B cell (primary cell): ENCODE measurements at places on chromosomes 13 and 19. TPM values are rescaled to one million over a fixed set of nuclear protein-coding genes. Genes with fewer than 3 reads are reported as not detected.

CEACAM1 gene
- polyA plus RNA-seq: 5.8 and 8.8 TPM in 2 replicates

SYCN gene
- not detected in 2 replicates for polyA plus RNA-seq

GRIN2D gene
- polyA plus RNA-seq: not detected in 2 replicates

PABPC3 gene
- polyA plus RNA-seq: 0.06 and 0.16 TPM in 2 replicates

ARRDC5 gene
- polyA plus RNA-seq: 10.7 and 13.2 TPM in 2 replicates

GRK1 gene
- 0.03 TPM in 1 of 2 replicates, not detected in the other for polyA plus RNA-seq

DPF1 gene
- 0.42 TPM in 1 of 2 replicates, not detected in the other for polyA plus RNA-seq

- no peak for DNase-seq
- peaks cover 57% of the 10 kb centered on the region for H3K4me1 ChIP-seq
- H3K4me3 ChIP-seq: no peak overlapping the region
- peaks cover 82% of the 10 kb centered on the region for H3K36me3 ChIP-seq
- H3K27me3 ChIP-seq: no peaks in the 10 kb centered on the region
Measured at GRCh38 chr19:16085115-16085514, 8.8 kb downstream of the TPM4 start.

GRCh38 chr13:103676329-103676728 lies 610.1 kb upstream of the SLC10A2 start:
- H3K27me3 ChIP-seq: no peaks in the 10 kb centered on the region

- no peaks in the 10 kb centered on the region for H3K4me1 ChIP-seq
- no peaks in the 10 kb centered on the region for H3K36me3 ChIP-seq
- DNase-seq: no peak
- H3K4me3 ChIP-seq: no peak overlapping the region
- no peaks in the 10 kb centered on the region for H3K27me3 ChIP-seq
Measured at GRCh38 chr19:57305056-57305455, 15.2 kb upstream of the ZNF543 start.

- no peaks in the 10 kb centered on the region for H3K27me3 ChIP-seq
- H3K4me1 ChIP-seq: no peaks in the 10 kb centered on the region
- no peak for DNase-seq
- no peak overlapping the region for H3K4me3 ChIP-seq
- no peak overlapping the region for H3K27ac ChIP-seq
Measured at GRCh38 chr13:22596171-22596863, 584.5 kb upstream of the SGCG start.

DNA sequence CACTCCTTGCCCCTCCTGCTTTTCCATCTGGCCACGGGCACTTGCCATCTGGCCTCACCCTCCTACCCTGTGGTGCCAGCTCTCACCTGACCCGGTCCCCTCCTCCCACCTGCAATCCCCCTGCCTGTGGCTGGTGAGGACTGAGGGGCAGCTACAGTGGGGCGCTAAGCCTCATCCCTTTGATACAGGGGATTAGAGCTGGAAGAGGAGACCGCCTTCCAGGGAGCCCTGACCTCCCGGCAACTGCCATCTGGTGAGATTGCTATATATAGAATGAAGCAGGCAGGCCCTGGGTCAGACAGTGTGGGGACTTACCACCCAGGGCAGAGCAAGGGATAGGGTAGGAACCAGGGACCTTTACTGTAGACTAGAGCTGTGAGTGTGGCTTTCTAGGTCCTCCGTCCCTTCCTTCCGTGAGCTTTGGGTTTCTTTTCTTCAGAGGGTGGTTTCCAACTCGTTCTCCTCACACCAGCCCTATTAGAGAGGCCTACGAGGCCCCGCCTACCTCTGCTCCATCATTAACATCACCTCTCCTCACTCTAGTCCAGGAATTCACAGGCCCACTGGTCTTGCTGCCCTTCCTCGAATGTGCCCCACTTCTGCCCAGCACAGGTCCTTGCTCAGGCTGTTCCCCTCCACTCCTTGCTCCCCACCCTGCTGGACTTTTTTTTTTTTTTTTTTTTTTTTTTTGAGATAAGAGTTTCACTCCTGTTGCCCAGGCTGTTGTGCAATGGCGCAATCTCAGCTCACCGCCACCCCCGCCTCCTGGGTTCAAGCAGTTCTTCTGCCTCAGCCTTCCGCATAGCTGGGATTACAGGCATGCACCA lies 7.7 kb downstream of the KASH5 start:
- no peak overlapping the region for H3K4me3 ChIP-seq
- peaks cover 13% of the 10 kb centered on the region for H3K4me1 ChIP-seq
- DNase-seq: no peak
- H3K27ac ChIP-seq: no peak overlapping the region

DNA sequence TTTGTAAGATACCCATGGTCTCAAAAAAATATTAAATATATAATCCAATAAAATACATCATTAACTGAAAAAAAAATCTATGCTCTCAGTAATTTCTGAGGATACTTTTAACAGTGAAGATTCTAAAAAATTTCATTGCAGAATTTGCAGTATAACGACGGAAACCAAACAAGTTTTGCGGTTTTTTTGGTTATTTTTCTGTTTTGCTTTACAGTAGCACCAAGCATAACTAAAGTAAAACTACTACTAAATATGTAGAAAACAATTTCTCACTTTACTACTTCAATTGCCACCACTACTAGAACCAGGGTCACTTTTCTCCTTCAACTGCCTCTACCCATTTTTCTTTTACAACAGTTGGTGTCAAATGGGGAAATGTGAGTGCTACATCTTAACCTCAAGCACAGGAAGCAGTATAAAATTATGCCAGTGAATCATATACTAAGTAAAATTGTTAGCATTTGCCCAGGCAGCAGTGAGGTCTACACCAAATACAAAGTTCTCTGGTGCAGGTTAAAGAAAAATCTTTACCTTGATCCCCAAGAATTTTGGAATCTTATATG lies 24.1 kb downstream of the MICU2 start:
- H3K4me1 ChIP-seq: peaks cover 23% of the 10 kb centered on the region
- DNase-seq: no peak
- H3K27me3 ChIP-seq: no peaks in the 10 kb centered on the region
- H3K4me3 ChIP-seq: no peak overlapping the region
- no peaks in the 10 kb centered on the region for H3K36me3 ChIP-seq
- no peak overlapping the region for H3K27ac ChIP-seq

DNA sequence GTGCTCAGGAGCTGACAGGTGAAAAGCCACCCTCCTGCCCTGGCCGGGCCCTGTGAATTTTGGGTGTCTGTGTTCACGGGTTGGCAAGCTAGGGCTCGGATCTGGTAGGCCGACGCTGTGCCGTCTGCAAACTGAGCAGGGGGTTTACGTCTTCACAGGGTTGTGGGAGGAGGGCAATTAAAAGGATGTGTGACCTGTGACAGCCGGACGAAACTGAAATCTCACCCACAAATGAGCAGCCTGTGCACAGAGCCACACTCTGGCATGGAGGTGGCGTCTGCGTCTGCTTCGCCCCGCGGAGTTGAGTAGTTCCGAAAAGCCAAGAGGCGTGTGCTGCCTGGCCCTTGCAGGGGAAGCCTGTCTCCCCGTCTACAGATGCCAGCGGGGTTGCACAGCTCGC lies 117.3 kb downstream of the KDM4B start:
- H3K27me3 ChIP-seq: no peaks in the 10 kb centered on the region
- no peak overlapping the region for H3K4me3 ChIP-seq
- peaks cover 35% of the 10 kb centered on the region for H3K36me3 ChIP-seq
- no peaks in the 10 kb centered on the region for H3K4me1 ChIP-seq
- H3K27ac ChIP-seq: no peak overlapping the region
- DNase-seq: no peak

DNA sequence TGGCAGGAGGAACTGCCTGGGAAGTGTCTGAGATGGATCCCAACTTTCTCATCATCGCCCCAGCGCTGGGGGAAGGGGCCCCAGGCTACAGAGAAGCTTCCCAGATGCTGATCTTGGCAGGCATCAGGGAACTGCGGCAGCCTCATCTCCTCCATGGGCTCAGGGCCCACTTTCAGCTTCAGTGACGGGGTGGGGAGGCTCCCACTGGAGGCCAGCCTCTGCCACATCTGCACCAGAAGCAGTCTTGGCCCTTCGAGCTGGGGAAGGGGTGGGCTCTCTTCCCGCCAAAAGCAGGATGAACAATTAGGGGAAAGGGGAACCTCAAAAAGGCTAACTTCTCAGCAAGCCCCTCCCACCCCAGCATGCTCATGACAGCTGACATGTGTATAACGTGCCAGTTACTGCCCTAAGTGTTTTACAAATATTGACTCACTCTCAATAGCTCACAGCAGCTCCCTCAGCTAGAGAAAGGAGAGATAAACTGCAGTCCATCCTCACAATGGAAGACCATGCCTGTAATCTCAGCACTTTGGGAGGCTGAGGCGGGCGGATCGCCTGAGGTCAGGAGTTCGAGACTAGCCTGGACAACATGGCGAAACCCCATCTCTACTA lies 7.1 kb upstream of the S1PR2 start:
- no peak overlapping the region for H3K27ac ChIP-seq
- peak; percentile 51 for DNase-seq
- no peaks in the 10 kb centered on the region for H3K27me3 ChIP-seq

DNA sequence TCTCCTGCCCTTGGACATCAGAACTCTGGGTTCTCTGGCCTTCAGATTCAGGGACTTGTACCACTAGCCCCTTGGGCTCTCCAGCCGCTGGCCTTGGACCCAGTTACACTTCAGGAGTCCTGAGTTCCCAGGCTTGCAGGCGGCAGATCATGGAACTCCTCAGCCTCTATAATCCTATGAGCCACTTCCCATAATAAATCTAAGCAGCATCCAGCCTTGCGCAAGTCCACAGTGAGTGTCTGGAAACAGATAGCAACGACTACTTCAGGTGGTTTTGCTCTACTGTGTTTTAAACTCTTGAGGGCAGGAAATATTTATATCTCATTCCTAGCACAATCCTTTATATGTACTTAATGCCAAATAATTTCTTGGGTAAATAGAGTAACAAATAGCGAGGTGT lies 92.3 kb downstream of the COL4A1 start:
- no peak overlapping the region for H3K27ac ChIP-seq
- no peak overlapping the region for H3K4me3 ChIP-seq
- H3K27me3 ChIP-seq: no peaks in the 10 kb centered on the region
